ENCODE measurements at places on chromosomes 12 and 14.

GRCh38 chr14:30054201-30054600 is 126.6 kb upstream of the PRKD1 start:
- DNase-seq, result no peak

DNA sequence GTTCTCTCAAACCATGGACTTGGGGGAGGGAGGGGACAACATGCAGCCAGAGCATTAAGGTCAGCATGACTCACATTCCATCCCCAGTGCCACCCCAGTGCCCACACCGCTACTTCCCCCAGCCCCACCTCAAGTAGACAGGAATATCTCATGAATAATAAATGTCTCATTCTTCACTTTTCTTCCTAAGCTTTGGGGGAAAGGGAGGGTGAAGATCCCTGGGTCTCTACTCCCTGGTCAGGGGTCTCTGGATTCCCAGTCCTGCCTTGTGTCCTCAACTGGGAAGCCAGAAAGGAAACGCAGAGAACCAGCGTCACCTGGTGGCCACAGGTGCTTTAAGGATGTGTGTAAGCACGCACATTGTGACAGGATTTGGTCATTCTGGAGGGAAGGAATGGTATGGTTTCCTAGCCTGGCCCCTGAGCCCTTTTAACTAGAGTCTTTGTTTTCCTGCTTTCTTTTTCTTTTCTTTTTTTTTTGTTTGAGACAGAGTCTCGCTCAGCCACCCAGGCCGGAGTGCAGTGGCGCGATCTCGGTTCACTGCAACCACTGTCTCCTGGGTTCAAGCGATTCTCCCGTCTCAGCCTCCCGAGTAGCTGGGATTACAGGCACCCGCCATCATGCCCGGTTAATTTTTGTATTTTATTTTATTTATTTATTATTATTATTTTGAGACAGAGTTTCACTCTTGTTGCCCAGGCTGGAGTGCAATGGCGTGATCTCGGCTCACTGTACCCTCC is 3.4 kb downstream of the GPR84 start:
- DNase-seq, result peak; percentile 71

GRCh38 chr14:84340938-84341337 is 1189.0 kb upstream of the FLRT2 start:
- no peak for DNase-seq

- no peak for DNase-seq
These were observed 261.6 kb upstream of the NOVA1 start for GRCh38 chr14:26859483-26859882.
